Suppressor macrophage (primary cell): ENCODE measurements at places on chromosomes 1 and 21.

DNA sequence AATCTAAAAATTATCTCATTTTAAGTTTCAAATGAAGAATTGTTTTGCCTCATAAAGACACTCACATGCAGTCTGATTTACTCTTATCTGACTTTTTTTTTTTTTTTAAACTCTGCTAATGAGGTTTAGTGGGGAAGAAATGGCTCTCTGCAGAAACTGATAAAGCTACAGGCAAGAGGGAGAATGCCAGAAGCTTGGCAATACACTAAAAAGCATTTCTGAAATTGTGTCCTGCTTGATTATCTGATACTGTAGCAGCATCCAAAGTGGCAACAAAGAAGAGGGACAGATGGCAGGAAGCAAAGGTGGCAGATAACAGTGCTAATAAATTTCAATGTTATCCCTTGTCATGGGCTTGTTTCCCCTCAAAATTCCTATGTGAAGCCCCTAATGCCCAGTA, 1744.9 kb downstream of the NCAM2 start:
- DNase-seq, result no peak

DNA sequence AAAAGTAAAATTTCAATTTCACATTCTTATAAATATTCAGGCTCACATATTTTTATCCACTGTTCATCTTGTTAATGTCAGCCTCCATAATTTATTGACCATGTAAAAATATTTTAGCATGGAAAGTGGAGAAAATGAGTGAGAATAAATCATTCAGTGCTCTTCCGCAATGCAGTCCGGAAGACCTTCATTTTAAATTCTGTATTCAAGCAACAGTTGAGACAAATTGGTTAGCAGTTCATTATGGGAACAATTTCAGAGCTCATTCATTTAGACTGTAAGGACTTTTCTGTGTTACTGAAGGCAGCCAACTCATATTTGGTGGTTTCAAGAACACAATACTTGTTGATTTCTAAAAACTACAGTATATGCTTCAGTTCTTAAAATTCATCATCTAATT, 97.8 kb downstream of the TYW3 start:
- no peak for DNase-seq

DNA sequence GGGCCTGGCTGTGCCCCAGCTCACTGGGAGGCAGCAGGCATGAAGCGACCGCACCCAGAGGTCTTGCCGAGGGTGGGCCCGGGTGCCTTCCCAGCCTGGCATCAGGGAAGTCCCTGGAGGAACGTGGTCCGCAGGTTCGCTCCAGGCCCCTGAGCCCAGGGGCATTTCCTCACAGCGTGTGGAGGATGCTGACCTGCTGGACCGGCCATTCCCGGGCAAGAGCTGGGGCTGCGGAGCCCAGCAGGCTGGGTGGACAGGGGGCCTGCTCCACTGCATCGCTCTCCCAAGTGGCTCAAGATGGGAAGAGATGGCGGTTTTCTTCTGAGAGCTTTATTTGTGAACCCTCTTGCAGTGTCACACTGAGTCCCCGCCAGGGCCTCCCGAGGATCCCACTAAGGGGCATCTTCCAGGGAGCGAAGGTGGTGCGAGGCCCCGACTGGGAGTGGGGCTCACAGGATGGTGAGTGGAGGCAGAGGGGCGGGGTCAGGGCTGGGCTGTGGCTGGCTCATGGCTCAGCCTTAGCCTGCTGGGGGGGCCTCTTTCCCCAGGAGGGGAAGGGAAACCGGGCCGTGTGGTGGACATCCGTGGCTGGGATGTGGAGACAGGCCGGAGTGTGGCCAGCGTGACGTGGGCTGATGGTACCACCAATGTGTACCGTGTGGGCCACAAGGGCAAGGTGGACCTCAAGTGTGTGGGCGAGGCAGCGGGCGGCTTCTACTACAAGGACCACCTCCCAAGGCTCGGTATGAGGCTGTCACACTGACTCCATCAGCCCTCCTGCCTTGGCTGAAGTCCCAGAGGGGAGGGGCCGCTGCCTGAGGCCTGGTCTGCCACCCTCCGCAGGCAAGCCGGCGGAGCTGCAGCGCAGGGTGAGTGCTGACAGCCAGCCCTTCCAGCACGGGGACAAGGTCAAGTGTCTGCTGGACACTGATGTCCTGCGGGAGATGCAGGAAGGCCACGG, 7.2 kb upstream of the MMP23B start:
- DNase-seq, result no peak

DNA sequence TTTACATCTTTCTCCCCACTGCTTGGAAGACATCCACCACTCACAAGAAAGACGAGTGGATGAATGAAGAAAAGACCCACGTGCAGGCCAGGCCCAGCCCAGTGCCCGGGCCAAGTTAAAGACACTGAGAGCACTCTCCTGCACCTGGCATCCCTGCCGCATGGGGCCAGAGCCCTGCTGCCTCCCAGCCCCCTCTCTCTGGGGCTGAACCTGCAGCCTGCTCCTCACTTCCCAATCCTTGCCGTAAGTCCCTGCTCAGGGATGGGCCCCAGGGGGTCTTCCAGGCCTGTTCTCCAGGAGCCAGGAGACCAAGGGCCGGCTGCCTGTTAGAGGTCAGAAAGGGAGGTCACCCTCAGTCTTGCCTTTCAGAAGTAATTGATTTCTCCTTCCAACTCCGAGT, 168.5 kb upstream of the ZC3H12A start:
- DNase-seq, result no peak

DNA sequence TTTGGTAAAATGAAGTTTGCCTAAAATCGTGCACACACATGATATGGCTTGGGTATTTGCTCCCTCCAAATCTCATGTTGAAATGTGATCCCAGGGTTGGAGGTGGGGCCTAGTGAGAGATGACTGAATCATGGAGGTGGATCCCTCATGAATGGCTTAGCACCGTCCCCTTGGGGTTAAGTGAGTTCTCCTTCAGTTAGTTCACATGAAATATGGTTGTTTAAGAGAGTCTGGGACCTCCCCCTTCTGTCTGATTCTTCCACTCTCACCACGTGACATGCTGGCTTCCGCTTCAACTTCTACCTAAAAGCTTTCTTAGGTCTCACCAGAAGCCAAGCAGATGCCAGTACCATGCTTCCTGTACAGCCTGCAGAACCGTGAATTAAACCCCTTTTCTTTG, 58.4 kb downstream of the SIPA1L2 start:
- DNase-seq, result no peak

DNA sequence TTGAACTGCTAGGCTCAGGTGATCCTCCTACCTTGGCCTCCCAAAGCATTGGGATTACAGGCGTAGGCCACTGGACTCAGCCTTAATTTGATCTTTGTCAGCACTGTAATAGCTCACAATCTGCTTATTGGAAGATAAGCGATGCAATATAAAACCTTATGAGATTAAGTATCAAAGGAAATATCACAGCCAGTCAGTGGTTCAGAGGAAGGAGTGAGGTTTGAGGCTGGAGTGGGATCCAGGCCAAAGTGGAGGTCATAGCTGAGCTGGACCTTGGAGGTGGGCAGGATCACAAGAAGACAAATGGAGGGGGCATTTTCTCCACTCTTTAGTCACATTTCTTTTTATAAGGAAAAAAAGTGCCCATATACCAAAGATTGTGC, 228.5 kb downstream of the RHOU start:
- DNase-seq, result no peak

- DNase-seq, result no peak
Observed at GRCh38 chr1:204390751-204391466, 20.7 kb downstream of the PPP1R15B start.
